ENCODE measurements at places on chromosomes 5 and 9.

DNA sequence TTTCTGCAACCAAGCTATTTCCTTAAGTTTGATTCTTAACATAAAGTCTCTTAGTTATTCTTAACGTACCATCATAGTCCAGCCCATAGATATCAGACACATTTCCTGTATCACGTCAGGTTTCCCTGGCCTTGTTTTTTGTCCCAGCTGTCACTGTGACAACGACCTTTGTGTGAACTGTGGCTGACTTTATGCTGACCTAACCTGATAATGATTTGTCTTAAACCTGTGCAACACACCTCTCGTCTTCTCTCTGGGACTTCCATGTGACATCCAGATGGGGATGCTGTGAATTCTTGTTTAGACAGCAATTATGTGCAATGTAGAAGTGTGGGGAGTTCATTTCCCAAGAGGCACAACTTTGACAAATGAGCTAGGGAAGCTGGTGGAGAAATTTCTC, 662.8 kb downstream of the PTPRD start:
- no peak for DNase-seq

DNA sequence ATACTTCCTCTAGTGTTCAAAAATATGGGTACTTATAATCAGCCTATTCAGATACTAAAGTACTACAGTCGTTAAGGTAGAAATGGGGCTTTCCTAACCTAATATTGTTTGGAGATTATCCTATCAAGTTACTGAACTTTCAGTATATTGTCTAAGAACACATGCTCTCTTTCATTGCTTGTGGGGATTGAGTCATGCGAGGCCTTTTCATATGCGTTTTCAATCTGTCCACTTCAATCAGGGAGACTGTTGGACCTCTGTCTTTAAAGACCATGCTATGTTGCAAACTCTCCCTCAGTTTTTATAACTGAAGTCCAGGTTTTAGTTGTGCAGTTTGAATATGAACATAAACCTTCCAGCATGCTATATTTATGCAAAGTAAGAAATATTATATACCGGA, 15.0 kb downstream of the PRR16 start:
- DNase-seq = no peak

DNA sequence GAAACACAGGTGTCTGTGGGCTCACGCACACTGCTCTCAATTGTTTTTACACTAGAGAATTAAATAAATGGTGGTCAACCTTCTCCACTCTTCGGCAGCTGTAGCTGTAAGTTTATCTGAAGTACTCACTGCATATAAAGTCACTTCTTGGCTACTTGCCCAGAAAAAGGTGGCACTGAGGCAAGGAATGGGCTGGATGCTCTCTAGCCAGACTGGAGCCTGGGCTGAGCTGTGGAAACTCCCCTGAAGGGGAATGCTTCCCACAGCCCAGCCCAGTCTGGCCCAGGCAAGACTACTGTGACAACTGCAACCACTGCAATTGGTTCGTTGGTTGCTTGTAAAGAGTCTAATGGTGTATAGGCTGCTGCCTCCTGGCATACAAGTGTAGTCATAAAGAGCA, 4.5 kb downstream of the LEAP2 start:
- DNase-seq = no peak

DNA sequence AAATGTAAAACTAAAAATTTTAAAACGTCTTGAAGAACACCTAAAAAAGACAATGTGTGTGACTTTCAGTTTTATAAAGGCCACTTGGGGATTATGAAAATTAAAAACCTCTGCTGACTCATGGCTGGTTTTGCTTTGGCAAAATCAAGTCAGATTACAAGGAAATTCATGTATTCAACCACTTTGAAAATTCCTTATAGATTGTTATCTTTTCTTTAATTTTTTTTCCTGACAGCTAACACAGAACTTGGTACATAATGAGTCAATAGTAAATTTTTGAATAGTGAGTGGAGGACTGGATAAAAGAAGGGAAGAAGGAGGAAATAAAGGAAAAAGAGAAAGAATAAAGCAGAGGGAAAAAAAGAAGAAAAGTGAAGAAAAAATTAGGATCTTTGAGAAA, 1774.7 kb upstream of the ACO1 start:
- DNase-seq = no peak

- DNase-seq = no peak
These were observed 32.1 kb downstream of the EXOC3 start for GRCh38 chr5:474840-475661.

DNA sequence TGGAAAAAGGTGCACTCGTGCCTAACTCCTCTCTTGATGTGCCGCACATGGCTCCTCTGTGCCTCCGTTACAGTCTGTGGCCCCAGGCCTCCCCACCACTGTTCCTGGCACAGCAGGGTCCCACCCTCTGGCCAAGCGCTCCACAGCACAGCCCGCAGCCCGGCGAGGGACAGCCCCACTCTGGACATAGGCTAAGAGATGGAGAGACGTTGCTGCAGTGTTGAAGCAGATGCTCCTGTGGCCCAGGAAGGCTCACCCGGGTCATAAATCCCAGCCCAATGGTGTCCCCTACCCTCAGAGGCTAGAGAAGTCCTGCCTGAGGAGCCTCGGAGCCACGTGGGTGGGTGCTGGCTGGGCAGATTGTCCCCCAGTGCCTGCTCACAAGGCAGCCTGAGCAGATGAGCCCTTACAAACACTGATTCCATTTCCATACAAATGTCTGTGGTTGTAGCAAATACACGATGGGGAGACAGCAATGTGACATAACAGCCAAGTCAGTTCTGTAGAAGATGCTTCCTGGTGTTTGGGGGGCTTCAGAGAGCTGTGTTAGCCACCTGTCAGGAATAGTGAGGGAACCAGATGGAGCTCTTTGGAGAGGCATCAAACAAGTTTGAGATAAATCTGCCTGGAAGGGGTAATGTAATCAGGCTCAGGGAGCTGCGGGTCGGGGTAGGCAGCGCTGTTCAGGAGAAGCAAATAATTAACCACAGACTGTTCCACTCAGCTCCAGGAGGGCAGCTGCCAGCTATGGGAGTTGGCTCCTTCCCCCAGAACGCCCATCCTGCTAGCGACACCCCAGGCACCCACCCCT, 41.7 kb downstream of the C5orf15 start:
- no peak for DNase-seq

GRCh38 chr5:172496671-172497371, 42.5 kb upstream of the SH3PXD2B start:
- no peak for DNase-seq

DNA sequence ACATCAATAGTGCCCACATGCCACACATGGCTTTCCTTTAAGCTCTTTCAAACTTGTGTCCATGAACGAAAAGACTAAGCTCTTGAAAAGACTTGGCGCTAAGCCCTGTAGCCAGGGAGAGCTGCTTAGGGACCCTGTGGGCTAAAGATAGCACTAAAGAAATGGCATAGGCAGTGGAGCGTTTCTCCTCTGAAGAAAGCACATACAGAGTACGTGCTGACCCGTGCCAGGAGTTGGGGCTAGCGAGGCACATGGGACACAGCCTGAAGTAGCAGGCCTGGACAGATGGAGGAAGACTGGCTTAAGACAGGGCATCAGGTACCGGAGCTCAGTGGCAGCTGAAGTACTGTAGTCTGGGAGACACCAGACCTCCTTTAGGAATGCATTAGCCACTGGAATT, 39.7 kb downstream of the ADGRV1 start:
- no peak for DNase-seq

DNA sequence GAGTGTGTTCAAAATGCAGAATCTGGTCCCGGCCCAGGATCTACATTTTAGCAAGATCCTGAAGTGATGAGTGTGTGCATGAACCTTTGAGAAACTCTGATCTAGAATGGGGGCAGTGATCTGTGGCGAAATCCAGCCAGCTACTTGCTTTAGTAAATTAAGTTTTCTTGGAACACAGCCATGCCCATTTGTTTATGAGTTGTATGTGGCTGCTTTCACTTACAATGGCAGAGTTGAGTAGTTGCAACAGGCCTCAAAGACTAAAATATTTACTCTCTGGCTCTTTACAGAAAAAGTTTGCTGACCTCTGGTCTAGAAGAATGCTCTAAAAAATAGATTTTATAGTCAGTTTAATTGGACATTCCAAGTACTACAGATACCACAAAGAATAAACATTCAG, 588.3 kb downstream of the BNC2 start:
- no peak for DNase-seq

DNA sequence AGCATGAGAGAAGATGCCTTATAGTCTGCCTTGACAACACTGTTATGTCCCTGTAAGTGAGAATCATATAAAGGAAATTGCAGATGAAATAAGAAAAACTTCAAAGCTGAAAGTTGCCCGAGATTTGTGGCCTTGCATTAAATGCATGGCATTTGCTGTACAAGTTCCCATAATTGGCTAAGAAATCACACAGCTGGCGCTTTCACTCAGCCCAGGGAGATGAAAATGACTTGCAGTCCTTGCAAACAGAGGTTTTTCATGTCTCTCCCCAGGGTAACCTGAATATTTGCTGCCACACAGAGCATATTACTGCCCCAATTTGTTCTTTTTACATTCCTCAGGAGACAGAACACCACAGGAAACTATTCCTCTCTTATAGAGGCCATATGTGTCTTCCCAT, 174.8 kb downstream of the FAM114A2 start:
- DNase-seq = no peak

DNA sequence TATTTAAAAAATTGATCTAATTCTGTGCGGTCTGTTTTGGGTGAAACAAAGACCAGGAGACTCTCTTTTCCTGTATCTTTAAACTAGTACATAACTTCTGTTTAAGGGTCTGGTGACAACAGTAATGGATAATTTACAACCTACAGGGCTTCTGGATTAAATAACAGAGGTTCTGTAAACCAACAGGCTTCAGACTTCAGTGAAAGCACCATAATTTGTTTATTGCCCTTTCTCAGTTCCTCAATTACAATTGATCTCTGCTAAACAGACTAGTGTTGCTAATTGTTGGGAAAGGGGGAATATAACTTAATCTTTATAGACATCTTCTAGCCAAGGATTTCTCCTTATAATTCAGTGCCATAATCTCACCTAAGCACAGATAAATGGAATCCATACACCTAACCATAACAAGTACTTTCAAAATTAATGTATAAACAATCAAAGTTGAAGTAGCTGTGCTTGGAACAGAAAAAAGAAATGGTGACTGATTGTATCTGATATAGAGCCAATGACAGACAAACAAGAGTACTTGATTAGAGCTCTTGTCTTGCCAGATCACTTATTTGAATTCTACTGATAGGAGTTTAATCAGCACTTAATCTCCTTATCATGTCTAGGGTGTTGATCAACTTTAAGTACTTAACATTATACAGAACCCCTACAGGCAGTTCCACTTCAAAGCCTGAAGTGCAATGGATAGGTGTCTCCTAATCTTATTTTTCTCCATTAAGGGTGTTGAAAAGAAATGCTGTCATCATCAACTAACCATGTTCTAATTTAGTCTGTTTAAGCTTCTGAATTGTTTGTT, 536.0 kb downstream of the NR2F1-AS1 start:
- no peak for DNase-seq

GRCh38 chr5:16271851-16272250, 92.3 kb upstream of the MARCHF11 start:
- DNase-seq = no peak

GRCh38 chr5:11386398-11386797, 517.8 kb downstream of the CTNND2 start:
- no peak for DNase-seq

DNA sequence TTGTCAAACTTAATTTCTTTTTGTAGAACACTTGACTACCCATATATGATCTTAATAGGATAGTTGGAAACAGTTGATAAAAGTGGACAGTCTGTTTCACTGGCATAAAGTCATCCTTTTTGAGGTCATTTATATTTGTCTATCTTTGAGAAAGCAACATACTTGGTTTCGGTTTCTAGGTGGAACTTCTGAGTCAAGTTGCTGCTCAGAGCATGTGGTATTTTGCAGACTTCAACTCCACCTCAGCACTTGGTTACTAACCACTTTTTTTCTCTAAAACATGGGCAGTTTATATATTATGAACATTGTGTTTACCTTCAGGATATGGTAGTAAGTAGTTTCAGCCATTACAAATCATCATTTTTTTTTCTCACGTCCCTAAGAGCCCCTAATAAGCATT, 1749.0 kb upstream of the C9orf72 start:
- no peak for DNase-seq

GRCh38 chr5:74294231-74294705, 346.3 kb downstream of the ENC1 start:
- no peak for DNase-seq

- DNase-seq = no peak
These were observed 83.1 kb downstream of the KCNT1 start for GRCh38 chr9:135785013-135785575.

DNA sequence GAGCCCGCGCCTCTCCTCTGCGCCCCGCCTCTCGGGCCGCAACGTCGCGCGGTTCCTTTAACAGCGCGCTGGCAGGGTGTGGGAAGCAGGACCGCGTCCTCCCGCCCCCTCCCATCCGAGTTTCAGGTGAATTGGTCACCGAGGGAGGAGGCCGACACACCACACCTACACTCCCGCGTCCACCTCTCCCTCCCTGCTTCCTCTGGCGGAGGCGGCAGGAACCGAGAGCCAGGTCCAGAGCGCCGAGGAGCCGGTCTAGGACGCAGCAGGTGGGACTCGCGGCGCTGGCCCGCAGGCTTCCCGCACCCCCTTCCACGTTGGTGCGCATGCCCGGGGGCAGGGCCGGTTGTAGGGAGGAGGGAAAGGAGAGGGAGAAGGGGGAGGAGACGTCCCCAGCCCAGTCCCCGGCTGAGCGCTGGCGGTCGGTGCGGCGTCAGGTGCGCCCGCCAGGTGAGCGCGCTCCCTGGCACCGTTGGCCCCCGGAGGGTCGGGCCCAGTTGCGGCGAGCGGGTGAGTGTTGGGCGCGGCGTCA, at the start of gene OCLN:
OCLN (plus strand) TSS at position 400 of the 532 bp plus-strand sequence. CDS start 11,455 bp downstream, outside the sequence.
- peak; percentile 77 for DNase-seq

GRCh38 chr9:91896513-91897121, 53.4 kb downstream of the ROR2 start:
- no peak for DNase-seq

DNA sequence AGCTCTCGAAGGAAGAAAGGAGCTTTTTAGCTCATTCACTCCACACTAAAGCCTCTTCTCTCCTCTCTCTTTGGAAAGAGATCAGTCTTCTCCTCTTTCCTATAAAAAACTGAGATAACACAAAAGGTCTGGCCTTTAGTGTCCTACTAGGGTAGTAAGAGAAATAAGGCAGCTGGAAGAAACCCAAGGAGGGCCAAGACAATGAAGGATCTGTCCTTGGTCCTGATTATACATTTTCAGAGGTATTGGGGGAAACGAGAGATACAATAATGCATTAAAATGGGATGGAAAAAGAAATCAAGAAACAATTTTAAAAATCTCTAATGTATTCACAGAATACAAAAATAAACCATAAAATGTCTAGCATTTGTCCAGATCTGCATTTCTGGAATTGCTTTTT, 184.0 kb downstream of the SLF1 start:
- no peak for DNase-seq
